ENCODE measurements at places on chromosomes 5 and 9.

DNA sequence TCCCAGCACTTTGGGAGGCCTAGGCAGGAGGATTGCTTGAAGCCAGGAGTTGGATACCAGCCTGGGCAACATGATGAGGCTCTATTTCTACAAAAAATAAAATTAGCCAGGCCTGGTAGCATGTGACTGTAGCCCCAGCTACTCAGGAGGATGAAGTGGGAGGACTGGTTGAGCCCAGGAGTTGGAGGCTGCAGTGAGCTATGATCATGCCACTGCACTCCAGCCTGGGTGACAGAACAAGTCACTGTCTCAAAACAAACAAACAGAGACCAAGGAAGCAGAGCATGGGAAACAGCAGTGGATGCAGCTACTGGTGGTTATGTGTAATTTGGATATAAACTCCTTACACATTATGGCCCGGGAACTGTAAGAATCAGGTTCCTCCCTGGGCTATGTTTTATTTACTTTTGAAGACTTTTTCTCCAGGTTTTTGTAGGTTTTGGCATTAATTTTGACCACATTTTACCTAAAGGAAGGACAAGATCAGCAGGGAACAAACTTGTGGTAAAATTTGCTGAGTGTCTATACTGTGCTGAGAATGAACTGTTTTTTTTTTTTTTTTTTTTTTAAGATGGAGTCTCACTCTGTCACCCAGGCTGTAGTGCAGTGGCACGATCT, 8.3 kb downstream of the KIF2A start:
- H3K27me3 ChIP-seq = no peaks in the 10 kb centered on the region
- H3K27ac ChIP-seq = no peak overlapping the region
- no peak for DNase-seq
- no peak overlapping the region for H3K4me3 ChIP-seq
- peaks cover 7% of the 10 kb centered on the region for H3K4me1 ChIP-seq
- H3K36me3 ChIP-seq = no peaks in the 10 kb centered on the region

GRCh38 chr5:6412811-6413210, 34.5 kb upstream of the MED10 start:
- no peak overlapping the region for H3K27ac ChIP-seq
- no peaks in the 10 kb centered on the region for H3K27me3 ChIP-seq
- no peaks in the 10 kb centered on the region for H3K36me3 ChIP-seq
- no peaks in the 10 kb centered on the region for H3K4me1 ChIP-seq
- DNase-seq = no peak
- H3K4me3 ChIP-seq = no peak overlapping the region

GRCh38 chr5:160692271-160692670, 159.7 kb downstream of the ATP10B start:
- H3K4me1 ChIP-seq = no peaks in the 10 kb centered on the region
- H3K27ac ChIP-seq = no peak overlapping the region
- H3K4me3 ChIP-seq = no peak overlapping the region
- no peaks in the 10 kb centered on the region for H3K36me3 ChIP-seq

DNA sequence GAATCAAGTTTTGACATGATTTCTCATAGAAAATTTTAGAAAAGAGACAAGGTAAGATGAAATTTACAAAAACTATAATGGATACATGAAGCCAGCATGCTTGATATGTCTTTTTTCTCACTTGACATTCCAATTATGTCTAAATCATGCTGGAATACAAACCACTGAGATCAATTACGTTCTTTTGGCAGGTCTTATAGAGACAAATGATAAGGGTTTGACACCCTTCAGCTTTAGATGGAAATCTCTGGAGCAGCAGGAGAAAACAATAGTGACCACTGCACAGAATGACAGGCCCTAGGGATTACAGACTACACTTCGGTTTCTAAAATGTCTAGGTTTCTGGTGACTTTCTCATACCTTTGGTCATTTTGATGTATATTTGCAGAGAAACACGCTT, 342.9 kb downstream of the TRPM3 start:
- no peaks in the 10 kb centered on the region for H3K4me1 ChIP-seq
- H3K27ac ChIP-seq = no peak overlapping the region
- no peak for DNase-seq
- no peaks in the 10 kb centered on the region for H3K27me3 ChIP-seq

DNA sequence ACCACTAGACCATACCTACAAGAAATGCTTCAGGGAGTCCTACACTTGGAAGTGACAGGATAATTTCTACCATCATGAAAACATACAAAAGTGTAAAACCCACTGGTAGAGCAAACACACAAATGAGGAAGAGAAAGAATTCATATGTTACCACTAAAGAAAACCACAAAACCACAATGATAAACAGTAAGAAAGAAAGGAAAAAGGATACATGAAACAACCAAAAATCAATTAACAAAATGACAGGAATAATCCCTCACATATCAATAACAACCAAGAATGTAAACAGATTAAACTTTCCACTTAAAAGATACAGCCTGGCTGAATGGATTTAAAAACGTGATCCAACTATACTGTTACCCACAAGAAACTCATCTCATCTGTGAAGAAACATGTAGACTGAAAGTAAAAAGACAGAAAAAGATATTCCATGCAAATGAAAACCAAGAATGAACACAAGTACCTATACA, 83.4 kb downstream of the LPAR1 start:
- H3K36me3 ChIP-seq = no peaks in the 10 kb centered on the region
- no peaks in the 10 kb centered on the region for H3K27me3 ChIP-seq
- H3K4me3 ChIP-seq = no peak overlapping the region
- no peaks in the 10 kb centered on the region for H3K4me1 ChIP-seq
- no peak overlapping the region for H3K27ac ChIP-seq

GRCh38 chr5:98308960-98309359, 464.5 kb upstream of the RGMB start:
- no peaks in the 10 kb centered on the region for H3K27me3 ChIP-seq
- peak; percentile 76 for DNase-seq
- H3K27ac ChIP-seq = no peak overlapping the region
- peaks cover 3% of the 10 kb centered on the region for H3K4me1 ChIP-seq
- H3K4me3 ChIP-seq = no peak overlapping the region

DNA sequence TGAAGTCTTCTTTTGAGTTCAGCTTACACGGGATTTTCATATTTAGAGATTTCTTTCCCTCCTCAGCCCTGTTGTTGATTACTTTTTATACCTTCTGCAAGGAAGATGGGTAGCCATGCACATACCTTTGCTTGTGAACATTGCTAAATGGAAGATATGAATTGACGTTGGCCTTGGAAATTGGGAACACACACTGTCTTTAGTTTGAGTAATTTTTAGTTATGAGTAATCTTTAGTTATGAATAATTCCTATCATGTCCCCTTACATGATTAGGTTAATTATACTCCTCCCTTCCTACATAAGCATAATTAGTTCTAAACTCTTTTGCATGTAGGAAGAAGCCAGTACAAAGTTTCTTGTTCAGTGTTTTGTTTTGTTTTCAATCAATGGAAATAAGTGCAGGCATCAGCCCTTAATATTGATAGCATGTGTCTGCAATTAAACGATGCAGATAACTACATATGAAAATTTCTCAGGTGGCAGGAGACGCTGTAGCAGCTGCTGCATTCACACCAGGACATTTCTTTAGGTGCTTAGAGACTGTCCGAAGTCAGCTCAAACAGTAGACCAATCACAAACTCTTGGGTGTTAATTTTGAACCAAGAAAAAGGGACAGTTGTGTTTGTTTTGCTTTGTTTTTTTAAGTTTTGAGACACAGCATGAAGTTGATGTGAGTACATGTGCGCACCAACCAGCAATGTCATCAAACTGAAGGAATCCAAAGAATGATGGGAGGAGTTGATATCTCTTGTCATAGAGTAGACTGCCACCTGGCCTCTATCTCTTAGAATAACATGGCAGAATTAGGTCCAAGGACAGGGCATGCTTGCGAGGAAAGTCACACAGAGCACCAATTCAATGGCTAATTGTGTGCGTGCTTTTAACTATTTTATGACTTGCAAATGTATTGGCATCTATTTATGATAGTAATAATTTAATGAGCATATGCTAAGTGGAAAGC, 51.4 kb downstream of the SMARCA2 start:
- DNase-seq = peak; percentile 32
- H3K27ac ChIP-seq = no peak overlapping the region
- peaks cover 27% of the 10 kb centered on the region for H3K36me3 ChIP-seq
- no peak overlapping the region for H3K4me3 ChIP-seq
- no peaks in the 10 kb centered on the region for H3K27me3 ChIP-seq

GRCh38 chr5:74396913-74397622, 243.5 kb downstream of the ENC1 start:
- H3K4me3 ChIP-seq = no peak overlapping the region
- H3K4me1 ChIP-seq = peaks cover 24% of the 10 kb centered on the region
- H3K27me3 ChIP-seq = no peaks in the 10 kb centered on the region
- no peaks in the 10 kb centered on the region for H3K36me3 ChIP-seq
